Mucosa of descending colon (tissue), 3 donors: ENCODE measurements at places on chromosomes 13 and 19. TPM values are rescaled to one million over a fixed set of nuclear protein-coding genes. Genes with fewer than 3 reads are reported as not detected.

Gene ZNF486
- 4.8 TPM for total RNA-seq

Gene LYPD5
- total RNA-seq, result 4.8 TPM

Gene GARIN5A
- total RNA-seq, result 2.6 TPM

Gene OVOL3
- not detected for total RNA-seq

Gene IL17D
- 0.41 TPM for total RNA-seq

Gene ZNF556
- not detected for total RNA-seq

Gene CYP2F1
- total RNA-seq, result not detected

Gene CGB3
- total RNA-seq, result not detected

Gene UBE2L5
- not detected for total RNA-seq

Gene ZNF729
- not detected for total RNA-seq

Gene FRY
- 38.5 TPM for total RNA-seq

Gene LAIR1
- total RNA-seq, result 17.1 TPM

Gene CYP4F8
- not detected for total RNA-seq
